ENCODE measurements at places on chromosomes 11 and 22.

- no peak for DNase-seq
These were observed 150.7 kb downstream of the CCDC34 start for GRCh38 chr11:27212248-27212780.

GRCh38 chr11:6268820-6269219 is 9.2 kb downstream of the CCKBR start:
- DNase-seq: no peak

DNA sequence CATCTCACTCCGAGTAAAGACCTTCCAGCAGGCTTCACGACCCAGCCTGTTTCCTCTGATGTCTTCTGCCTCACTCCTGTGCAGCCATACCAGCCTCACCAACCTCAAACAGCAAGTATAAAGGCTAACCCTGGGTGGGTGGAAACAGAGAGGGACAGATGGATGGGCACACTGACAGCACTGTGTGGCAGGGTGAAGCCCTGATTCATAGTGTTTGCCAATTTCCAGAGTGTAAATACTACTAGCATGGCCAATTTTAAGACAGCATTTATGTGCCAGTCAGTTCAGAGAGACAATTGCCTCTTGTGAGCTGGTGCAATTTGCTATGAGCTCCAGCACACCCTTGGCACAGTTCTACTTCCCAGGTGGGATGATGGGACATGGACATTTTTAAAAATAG is 21.5 kb downstream of the TST start:
- DNase-seq: no peak

DNA sequence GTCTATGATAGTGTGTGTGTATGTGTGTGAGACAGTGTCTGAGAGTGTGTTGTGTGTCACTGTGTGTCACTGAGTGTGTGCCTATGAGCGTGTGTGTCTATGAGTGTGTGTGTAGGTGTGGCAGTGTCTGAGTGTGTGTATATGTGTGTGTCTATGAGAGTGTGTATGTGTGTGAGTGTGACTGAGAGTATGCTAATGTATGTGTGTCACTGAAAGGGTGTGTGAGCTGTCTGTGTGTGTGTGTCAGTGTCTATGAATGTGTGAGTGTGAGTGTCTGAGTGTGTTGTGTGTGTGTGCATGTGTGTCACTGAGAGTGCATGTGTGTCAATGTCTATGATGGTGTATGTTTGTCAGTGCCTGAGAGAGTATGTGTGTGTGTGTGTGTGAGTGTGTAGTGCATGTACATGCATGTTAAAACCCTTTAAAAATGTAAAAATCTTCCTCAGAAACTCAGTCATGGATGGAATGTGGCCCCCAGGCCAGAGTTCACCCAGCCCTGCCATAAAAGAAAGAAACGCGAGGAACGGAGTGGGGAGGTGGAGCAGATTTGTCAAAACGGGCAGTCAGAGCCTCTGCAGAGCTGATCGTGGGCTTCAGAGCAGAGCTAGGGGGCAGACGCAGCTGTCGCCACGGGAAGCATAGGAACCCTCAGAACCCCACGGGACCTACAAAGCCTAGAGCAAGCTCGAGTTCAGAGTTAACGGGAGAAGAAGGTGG is 218.8 kb downstream of the CTTN start:
- no peak for DNase-seq

DNA sequence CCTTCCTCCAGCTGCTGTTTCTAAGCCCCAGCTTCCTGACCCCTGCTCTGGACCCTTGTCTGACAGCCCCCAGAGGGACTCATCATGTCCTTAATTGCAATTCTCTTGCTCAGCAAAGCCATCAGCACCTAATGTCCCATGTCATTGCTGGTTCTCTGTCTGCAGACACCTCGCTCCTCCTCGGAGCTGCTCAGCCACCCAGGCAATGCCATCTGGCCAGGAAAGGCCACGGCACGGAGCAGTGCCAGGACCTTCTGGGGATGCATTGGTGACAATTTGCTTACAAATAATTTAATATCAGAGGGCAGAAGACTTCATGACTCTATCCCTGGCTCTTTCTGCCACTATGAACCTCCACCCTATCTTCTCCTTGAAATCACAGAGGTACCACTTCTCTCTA is 107.0 kb upstream of the THY1 start:
- no peak for DNase-seq

DNA sequence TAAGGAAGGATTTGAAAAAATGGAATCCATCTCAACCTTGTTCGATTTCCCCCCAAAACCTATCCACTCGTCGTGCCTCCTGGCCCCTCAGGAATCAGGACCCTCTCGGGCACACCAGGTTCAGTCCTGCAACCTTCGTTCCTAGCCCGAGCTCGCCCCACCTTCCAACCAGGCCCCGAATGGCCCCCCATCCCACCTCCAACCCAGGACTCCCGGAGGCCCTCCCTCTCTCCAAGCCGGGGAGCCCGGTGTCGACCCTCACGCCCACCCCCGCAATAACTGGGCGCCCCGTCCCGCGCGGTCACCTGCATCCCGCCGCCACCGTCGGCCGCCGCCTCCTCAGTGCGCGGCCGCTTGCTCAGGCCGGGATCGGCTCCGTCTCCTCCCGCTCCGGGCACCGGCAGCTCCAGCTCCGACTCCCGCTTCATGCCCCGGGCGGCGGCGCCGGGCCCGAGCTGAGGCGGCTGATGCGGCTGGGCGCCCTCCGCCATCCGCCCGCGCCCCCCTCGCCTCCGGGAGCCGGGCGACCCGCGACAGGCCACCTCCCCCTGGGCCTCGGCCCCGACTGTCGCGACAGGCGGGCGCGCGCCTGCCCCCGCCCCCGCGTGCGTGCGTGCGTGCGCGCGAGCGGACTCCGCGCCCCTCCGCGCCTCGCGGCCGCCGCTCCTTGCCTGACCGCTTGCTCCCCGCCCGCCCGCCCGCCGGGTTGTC is 534 bp downstream of the RBFOX2 start:
- peak; percentile 2 for DNase-seq

DNA sequence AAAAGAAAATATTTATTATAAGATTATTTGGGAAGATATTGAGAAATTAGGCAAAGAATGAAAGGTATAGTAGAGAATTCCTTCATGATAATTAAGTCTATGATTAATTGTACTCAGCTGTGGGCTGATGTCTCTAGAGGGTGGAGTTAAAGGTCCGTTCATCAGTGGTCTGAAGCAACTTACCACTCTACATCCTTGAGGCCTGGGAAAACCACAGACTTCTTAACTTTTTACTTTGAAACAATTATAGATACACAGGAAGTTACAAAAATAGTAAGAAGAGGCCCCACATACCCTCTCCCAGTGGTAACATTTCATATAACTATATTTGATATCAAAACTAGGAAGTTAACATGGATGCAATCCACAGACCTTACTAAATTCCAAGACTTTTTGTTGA is 167.0 kb upstream of the NECTIN1 start:
- no peak for DNase-seq
